WTC11 (cell line): ENCODE measurements at places on chromosomes 3 and 15.
A peak's percentile ranks its signal among the peaks of the same experiment; 100 is the strongest.

DNA sequence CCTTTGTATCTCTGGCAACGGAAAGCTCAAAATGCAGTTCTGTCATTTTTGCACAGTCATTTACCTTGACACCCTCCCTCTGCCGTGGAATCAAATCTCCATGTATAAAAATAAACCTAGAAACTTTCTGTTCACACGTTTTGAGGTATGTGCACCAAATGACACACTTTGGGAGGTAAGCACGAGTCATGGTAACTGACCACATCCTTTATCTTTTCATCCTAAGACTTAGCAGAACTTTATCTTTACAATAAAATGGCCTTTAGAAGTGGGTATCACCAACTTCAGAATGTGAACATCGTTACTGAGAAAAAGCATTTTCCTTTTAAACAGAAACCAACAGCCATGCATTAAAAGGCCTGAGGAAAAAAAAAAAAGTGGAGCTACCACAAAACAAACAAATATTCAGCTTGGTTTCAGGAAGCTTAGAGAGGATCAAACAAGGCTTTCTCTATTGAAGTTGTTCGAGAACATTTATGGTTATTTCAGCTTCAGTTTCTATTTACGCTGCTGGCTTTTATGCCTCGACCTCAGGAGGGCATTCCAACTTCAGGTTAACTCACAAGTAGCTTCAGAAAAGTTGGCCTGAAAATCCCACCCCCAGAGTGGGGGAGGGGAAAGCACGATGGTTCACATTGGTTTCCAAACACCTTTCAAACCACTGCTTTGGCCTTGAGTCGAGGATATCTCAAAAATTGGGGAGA is 171.1 kb upstream of the ICE2 start:
- H3K36me3 ChIP-seq = no peaks in the 10 kb centered on the region
- DNase-seq = peak; percentile 59
- H3K4me1 ChIP-seq = peaks cover 81% of the 10 kb centered on the region
- H3K27me3 ChIP-seq = no peaks in the 10 kb centered on the region
- peak overlapping the region; percentile 48 for H3K27ac ChIP-seq
- H3K4me3 ChIP-seq = no peak overlapping the region; the same call in 1 of the 2 replicates

- H3K4me3 ChIP-seq = peak within 1 kb of the TSS; percentile 82
- H3K27me3 ChIP-seq = peaks cover 77% of the 10 kb centered on the region
- no peaks in the 10 kb centered on the region for H3K36me3 ChIP-seq
- peak; percentile 47 for DNase-seq
- H3K27ac ChIP-seq = no peak within 1 kb of the TSS
- peaks cover 45% of the 10 kb centered on the region for H3K4me1 ChIP-seq
Measured at GRCh38 chr15:79431636-79432344, at the start of gene MINAR1. TSS of gene MINAR1 (plus strand) at chr15:79432336. CDS start at chr15:79456148, 23,812 bp downstream.

- peaks cover 39% of the 10 kb centered on the region for H3K27me3 ChIP-seq
- no peaks in the 10 kb centered on the region for H3K36me3 ChIP-seq
- H3K4me3 ChIP-seq = peak overlapping the region; percentile 88
- peak; percentile 43 for DNase-seq
- no peak overlapping the region; the same call in 1 of the 2 replicates for H3K27ac ChIP-seq
Measured at GRCh38 chr15:43511012-43511885, 6.2 kb upstream of the MAP1A start.

- no peak overlapping the region for H3K27ac ChIP-seq
- DNase-seq = no peak
- H3K4me1 ChIP-seq = peaks cover 14% of the 10 kb centered on the region
- H3K36me3 ChIP-seq = no peaks in the 10 kb centered on the region
Measured at GRCh38 chr3:107024551-107025026, 352.6 kb upstream of the CCDC54 start.

GRCh38 chr3:81752604-81753003 is 8.8 kb downstream of the GBE1 start:
- no peak for DNase-seq
- peaks cover 8% of the 10 kb centered on the region; the same call in 1 of the 2 replicates for H3K4me1 ChIP-seq
- peaks cover 10% of the 10 kb centered on the region; the same call in 1 of the 2 replicates for H3K36me3 ChIP-seq
- no peak overlapping the region for H3K27ac ChIP-seq

GRCh38 chr3:12424635-12425319 is 59.5 kb upstream of the TSEN2 start:
- H3K4me1 ChIP-seq = peaks cover 49% of the 10 kb centered on the region
- H3K27me3 ChIP-seq = no peaks in the 10 kb centered on the region; the same call in 1 of the 2 replicates
- no peak overlapping the region for H3K27ac ChIP-seq
- no peak overlapping the region for H3K4me3 ChIP-seq
- no peak for DNase-seq

- no peak overlapping the region for H3K4me3 ChIP-seq
- peaks cover 27% of the 10 kb centered on the region for H3K4me1 ChIP-seq
- H3K36me3 ChIP-seq = no peaks in the 10 kb centered on the region
- no peak overlapping the region for H3K27ac ChIP-seq
- H3K27me3 ChIP-seq = peaks cover 10% of the 10 kb centered on the region; the same call in 1 of the 2 replicates
Measured at GRCh38 chr3:53196575-53197407, 35.8 kb downstream of the PRKCD start.

DNA sequence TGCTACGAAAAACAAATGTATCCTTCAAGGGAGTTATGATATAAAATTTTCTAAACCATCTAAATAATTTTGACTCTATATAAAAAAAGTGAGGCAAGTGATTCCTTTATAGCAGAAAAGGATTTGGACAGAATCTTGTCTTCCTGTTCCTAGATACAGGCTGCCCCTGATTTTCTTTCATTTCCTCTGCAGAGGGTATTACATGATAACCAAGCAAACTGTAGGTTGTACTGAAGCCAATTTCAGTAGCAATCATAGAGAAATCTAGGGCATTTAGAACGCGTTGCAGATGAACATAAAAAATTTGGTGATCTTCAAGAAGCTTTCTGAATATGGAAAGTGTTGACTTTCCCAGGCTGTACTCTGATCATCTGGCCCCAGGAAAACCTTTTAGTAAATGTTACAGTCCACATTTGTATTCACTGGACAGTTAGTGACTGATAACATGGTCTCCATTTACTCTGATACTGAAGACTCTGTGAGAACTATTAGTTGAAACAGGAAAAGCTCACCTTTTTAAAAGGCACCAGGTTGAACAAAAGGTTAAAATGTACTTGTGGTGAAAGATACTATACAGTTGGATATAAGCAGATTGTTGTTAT is 9.1 kb upstream of the UTS2B start:
- peaks cover 40% of the 10 kb centered on the region for H3K4me1 ChIP-seq
- no peaks in the 10 kb centered on the region for H3K27me3 ChIP-seq
- H3K4me3 ChIP-seq = no peak overlapping the region
- no peak overlapping the region; the same call in 1 of the 2 replicates for H3K27ac ChIP-seq
- DNase-seq = no peak

GRCh38 chr3:189683546-189684255 is 52.5 kb downstream of the TP63 start:
- no peak for DNase-seq
- H3K27me3 ChIP-seq = no peaks in the 10 kb centered on the region
- no peaks in the 10 kb centered on the region for H3K4me1 ChIP-seq
- H3K36me3 ChIP-seq = no peaks in the 10 kb centered on the region

DNA sequence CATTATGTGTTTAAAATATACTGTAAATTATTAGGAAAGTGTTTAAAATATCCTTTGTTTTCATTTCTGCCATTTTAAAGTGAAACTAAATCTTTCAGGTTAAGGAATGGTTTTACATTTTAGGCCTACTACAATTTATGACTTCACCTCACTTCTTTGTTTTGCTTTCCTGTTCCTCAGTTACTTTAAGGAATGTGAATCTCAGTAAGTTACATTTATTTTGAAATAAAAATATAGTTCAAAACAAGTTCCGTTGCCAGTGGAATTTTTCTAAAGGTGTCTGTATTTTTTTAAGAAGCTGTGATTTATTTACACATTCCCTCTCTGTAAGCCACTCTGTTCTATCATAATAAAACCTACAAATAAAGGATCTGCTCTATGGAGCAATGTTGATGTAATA is 630.9 kb upstream of the AGTR1 start:
- no peak for DNase-seq
- no peaks in the 10 kb centered on the region for H3K36me3 ChIP-seq
- H3K27ac ChIP-seq = no peak overlapping the region
- H3K4me1 ChIP-seq = no peaks in the 10 kb centered on the region

DNA sequence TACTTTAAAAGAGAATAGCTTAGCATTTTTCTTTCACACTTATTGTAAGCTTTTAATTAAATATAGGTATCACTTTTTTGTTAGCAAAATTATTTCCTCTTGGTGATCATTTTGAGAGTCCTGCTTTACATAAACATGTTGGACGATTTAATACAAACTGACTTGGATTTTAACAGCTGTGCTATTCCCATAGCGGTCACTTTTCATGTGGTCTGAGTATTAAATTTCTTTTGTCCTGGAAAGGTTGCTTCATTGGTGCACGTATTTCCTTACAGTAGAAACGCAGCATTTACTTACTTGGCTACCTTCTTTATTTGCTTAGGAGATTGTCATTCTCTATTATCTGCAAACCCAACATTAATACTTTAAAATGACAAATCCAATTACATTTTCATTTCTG is 109.4 kb downstream of the ATG7 start:
- no peak overlapping the region for H3K27ac ChIP-seq
- H3K4me3 ChIP-seq = no peak overlapping the region
- no peaks in the 10 kb centered on the region for H3K27me3 ChIP-seq
- peaks cover 28% of the 10 kb centered on the region for H3K4me1 ChIP-seq
- H3K36me3 ChIP-seq = no peaks in the 10 kb centered on the region

- H3K27me3 ChIP-seq = no peaks in the 10 kb centered on the region; the same call in 1 of the 2 replicates
- H3K27ac ChIP-seq = no peak overlapping the region
- H3K36me3 ChIP-seq = no peaks in the 10 kb centered on the region
- no peak overlapping the region for H3K4me3 ChIP-seq
- no peak for DNase-seq
- H3K4me1 ChIP-seq = peaks cover 27% of the 10 kb centered on the region
Measured at GRCh38 chr3:161644891-161645635, 148.5 kb downstream of the OTOL1 start.

- no peak overlapping the region for H3K27ac ChIP-seq
- peaks cover 17% of the 10 kb centered on the region for H3K4me1 ChIP-seq
- no peaks in the 10 kb centered on the region for H3K27me3 ChIP-seq
- DNase-seq = peak; percentile 69
- no peaks in the 10 kb centered on the region for H3K36me3 ChIP-seq
- H3K4me3 ChIP-seq = no peak overlapping the region
Measured at GRCh38 chr3:27659279-27660021, 62.7 kb downstream of the EOMES start.

- peaks cover 46% of the 10 kb centered on the region for H3K36me3 ChIP-seq
- peaks cover 20% of the 10 kb centered on the region for H3K4me1 ChIP-seq
- DNase-seq = no peak
- H3K27ac ChIP-seq = no peak overlapping the region
- H3K27me3 ChIP-seq = no peaks in the 10 kb centered on the region
- H3K4me3 ChIP-seq = no peak overlapping the region
Measured at GRCh38 chr3:33826206-33826605, 27.8 kb downstream of the PDCD6IP start.

DNA sequence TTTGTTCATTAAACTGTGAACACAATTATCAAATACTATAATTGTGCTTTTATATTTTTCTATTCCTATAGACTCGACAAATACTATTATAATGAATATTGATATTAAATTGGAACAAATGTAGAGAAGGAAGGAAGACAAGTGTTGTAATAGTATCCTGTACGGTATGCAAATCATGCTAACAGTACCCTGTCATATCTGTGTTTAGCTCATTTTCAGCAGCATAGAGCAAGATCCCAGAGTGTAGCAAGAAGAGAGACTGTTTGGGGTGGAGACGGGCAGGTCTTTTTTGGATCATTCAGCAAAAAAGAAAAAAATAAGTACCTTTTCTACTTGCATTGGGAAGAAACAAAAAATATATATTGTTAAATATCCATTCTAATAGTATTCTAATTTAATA is 224.1 kb downstream of the TPRG1 start:
- H3K36me3 ChIP-seq = no peaks in the 10 kb centered on the region
- no peak overlapping the region for H3K4me3 ChIP-seq
- no peak for DNase-seq
- no peak overlapping the region for H3K27ac ChIP-seq
- H3K4me1 ChIP-seq = no peaks in the 10 kb centered on the region

- no peaks in the 10 kb centered on the region for H3K4me1 ChIP-seq
- H3K36me3 ChIP-seq = no peaks in the 10 kb centered on the region
- no peak overlapping the region for H3K4me3 ChIP-seq
- peaks cover 5% of the 10 kb centered on the region; the same call in 1 of the 2 replicates for H3K27me3 ChIP-seq
- no peak for DNase-seq
Measured at GRCh38 chr3:12384451-12385233, 95.8 kb downstream of the PPARG start.

- no peaks in the 10 kb centered on the region for H3K36me3 ChIP-seq
- H3K4me3 ChIP-seq = no peak overlapping the region
Measured at GRCh38 chr15:58062983-58063382, 2.5 kb downstream of the ALDH1A2 start.

DNA sequence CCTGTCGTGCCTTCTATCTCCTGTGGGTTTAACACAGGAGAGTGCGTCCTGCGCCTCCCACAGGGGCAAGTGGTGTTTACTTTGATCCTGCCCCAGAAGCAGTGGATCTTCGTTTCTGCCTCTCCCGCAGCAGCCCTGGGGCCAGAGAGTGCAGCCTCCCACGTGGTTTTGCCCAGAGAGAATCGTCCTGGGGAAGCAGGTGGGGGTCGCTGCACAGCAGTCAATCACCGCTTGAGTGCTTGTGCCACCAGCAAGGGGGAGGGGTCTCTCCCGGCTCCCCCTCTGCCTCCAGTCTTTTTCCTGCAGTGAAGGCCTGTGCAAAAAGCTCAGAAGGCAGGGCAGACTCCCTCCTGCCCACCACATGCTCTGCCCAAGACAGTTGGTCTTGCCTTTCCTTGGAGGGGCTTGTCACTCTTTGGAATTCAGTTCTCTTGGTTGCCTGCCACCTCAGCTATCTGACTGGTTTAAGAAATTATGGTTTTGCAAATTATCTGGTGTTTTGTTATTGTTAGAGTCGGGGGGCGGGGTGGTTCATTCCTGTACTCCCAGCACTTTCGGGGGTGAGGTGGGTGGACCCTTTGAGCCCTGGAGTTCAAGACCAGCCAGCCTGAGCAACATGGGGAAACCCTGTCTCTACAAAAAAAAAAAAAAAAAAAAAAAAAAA is 26.9 kb downstream of the STOML1 start:
- no peaks in the 10 kb centered on the region for H3K27me3 ChIP-seq
- peaks cover 27% of the 10 kb centered on the region for H3K4me1 ChIP-seq
- DNase-seq = peak; percentile 56
- no peak overlapping the region for H3K27ac ChIP-seq

DNA sequence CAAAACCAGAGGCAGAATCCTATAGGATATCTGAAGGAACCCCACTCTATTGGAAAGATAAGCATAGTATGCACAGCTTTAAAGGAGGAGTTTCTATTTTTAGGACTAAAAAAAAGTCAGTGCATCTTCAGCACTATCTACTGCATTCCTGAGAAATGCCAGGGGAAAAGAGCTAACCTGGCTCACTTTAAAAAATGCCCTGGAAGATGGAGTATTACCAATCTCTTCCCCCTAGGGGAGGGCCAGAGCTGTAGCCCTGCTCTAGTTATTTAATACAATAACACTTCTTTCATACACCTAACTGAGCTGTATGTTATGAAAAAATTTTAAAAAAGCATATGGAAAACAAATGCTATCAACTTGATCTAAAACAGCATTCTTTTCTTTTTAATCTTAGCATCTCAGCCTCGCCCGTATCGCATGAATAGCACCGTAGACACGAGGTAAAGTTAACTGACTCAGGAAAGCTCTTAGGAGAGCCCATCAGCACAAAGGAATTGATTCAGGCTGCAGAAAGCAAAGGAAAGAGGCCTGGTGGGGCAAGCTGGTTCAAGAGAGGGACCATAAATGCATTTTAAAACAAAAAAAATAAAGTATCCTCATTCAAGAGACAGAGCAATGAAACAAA is 50.2 kb downstream of the TGM4 start:
- H3K4me3 ChIP-seq = no peak overlapping the region
- no peaks in the 10 kb centered on the region for H3K27me3 ChIP-seq
- H3K36me3 ChIP-seq = peaks cover 16% of the 10 kb centered on the region
- H3K27ac ChIP-seq = no peak overlapping the region
